Prostate gland (tissue), 2 donors: ENCODE measurements at places on chromosomes 5 and 9.

- DNase-seq: no peak
These were observed 108.7 kb downstream of the PLK2 start for GRCh38 chr5:58351190-58351589.

DNA sequence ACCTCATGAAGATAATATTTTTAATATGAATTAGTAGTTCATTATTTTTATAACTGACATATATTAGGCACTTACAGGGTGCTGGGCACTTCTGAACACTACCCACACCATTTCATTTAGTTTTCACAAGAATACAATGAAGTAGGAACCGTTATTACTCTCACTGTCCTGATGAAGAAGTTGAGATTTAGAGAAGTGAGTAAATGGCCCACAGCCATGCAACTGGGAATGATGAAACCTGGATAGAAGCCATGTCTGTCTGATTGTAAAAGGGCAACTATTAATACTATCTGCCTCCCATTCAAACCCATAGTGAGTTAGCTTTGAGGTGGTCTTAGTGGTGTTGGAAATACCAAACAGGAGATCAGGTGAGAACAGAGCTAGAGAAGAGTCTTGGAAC, 29.6 kb upstream of the OTULINL start:
- DNase-seq: no peak

DNA sequence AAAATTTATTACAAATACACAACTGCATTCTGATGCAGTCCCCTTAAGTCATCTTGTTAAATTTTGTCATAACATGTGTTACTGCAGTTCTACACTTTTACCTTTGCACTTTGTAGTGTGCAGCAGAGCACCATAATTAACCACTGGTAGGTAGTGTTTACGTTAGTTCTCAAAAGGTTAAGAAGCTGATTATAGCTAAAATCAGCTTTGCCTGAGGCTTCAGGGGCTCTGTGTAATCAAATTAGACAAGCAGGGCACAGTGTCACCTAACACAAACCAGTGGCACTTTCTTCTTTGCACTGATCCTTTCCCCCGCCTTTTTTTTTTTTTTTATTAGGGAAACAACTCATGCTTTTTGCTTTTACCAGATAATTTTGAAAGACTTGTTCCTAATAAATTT, 26.1 kb downstream of the POU5F2 start:
- no peak for DNase-seq

DNA sequence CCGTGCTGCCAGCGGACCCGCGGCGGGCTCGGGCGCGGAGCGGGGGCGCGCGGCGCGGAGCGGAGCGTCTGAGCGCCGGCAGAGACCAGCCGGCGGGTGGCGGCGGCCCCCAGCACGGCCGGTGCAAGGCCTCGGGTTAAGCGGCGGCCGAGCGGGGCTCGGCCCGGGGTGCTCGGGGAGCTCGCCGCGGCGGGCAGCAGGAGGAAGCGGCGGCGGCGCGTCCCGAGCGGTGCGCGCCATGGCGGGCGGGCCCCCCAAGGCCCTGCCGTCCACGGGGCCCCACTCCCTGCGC, 150 bp downstream of the SNX30 start:
- peak; percentile 6 for DNase-seq

GRCh38 chr5:93594591-93595419, 11.8 kb downstream of the NR2F1 start:
- no peak for DNase-seq

DNA sequence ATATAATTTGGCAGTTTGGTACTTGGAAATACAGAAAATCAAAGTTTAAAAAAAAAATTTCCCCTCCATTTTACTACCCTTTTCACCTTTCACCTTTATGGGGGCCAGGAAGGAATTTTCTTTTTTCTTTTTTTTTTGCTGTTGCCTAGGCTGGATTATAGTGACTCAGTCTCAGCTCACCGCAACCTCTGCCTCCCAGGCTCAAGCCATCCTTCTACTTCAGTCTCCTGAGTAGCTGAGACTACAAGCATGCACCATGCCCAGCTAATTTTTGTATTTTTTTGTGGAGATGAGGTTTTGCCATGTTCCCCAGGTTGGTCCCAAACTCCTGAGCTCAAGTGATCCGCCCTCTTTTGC, 9.1 kb downstream of the CHMP5 start:
- DNase-seq: no peak

DNA sequence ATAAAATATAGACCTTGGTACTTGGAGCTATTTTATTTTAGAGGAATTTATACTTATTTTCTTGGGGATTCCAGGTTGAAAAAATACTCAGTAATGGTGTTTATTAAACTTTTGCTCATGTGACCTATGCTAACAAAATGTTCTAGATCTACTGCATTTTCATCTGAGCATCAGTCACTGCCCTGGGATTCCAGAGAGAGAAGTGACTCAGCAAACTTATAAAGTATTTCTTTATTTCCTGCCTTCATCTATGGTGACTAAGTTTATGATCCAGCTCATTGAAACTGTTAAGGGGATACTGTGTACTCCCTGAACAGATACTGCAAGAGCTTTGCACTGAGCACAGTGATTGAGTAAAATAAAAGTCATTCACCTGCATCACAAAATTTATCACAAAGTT, 298.5 kb upstream of the CDH18 start:
- DNase-seq: no peak

DNA sequence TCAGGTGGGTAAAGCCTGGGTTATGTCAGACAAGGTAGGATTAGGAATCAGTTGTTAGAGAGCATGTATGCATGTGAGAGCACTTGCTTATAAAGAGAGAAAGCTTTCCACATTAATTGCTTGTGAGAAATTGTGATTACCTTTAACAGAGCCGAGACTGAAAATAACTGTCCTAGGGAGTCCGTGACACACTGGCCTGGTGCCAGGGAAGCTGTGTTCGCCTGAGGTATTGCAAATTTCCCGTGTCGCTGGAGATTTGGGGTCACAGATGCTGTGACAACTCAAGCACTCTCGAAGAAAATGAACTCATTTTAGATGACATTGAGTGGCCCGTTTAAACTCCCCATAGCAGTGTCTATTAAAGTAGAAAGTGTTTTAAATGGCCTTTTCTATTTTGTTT, 9.6 kb downstream of the SLC1A1 start:
- no peak for DNase-seq

GRCh38 chr5:164687391-164687790, 1182.0 kb downstream of the MAT2B start:
- DNase-seq: no peak

DNA sequence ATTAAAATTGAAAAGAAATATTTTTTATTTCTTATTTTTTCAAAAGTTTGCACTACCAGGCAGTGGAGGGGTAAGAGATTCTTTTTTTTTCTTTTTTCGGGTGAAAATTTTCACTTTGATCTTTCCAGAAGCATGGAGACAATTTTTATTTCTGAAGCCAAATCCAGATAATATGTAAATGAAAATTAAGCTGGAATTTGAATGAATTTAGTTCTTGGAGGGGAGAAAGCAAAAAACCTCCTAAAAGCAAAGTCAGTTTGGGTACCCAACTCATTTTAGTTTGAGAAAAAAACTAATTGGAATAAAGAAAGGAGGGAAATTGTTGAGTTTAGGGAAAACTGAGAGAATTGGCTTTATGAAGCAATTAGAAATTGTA, 872 bp downstream of the ZNF618 start:
- DNase-seq: no peak

DNA sequence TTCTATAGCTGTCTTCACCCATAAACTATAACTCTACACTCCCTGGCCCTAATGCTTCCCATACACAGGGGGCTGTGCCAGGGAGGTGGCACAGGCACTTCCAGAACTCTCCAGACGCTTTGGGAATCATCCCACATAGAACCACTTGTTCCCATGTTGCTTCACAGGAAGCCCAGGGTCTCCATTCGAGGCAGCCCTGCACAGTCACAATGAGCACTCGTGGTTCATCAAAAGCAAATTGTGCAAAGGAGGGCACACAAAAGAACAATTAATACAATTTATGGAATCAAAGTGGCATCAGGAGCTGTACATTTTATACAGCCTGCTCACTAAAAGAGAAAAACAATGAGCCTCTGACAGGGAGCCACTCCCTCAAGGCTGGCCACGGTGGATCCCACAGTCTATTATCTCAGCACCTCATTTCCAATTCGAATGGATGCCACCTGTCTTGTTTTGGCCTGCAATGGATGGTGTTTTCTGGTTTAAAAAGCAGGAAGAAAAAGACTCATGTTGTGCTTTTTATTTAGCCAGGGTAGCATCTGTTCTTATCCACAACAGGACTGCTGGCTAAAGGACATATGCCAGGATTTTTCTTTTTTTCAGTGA, 354.8 kb downstream of the ENC1 start:
- no peak for DNase-seq

GRCh38 chr5:143898916-143899591, 87.1 kb downstream of the HMHB1 start:
- DNase-seq: no peak

DNA sequence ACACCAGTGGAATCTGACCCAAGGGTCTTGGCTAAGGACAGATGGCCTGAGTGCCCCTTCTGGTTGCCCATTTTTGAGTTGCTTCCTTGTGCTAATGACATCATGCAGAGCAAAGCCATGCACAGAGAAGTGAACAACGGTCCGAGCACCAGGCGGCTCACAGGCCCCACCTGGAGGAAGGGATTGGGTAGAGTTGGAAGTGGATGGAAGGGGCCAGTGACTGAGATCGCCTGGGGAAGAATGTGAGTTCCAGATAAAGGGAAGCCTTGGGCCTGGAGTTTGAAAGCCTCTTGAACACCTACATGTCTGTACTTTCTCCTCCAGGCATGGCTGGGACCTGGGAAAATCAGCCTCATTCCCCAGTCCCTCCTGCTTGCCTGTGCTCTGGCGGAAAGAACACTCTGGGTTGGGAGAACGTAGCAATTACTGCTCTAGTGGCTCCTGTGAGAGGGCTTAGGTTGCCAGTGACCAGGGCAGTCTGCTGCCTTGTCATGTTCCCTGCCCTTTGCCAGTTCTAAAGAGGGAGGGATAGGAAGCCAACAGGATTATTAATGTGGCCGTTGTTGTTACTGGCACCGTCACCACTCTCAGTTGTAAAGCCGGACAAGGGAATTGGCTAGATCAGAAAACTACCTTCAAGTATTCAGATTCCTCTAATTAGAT, 62.5 kb upstream of the PTPN3 start:
- no peak for DNase-seq

- DNase-seq: peak; percentile 43
These were observed 1.4 kb downstream of the OTULIN start for GRCh38 chr5:14665949-14666348.

DNA sequence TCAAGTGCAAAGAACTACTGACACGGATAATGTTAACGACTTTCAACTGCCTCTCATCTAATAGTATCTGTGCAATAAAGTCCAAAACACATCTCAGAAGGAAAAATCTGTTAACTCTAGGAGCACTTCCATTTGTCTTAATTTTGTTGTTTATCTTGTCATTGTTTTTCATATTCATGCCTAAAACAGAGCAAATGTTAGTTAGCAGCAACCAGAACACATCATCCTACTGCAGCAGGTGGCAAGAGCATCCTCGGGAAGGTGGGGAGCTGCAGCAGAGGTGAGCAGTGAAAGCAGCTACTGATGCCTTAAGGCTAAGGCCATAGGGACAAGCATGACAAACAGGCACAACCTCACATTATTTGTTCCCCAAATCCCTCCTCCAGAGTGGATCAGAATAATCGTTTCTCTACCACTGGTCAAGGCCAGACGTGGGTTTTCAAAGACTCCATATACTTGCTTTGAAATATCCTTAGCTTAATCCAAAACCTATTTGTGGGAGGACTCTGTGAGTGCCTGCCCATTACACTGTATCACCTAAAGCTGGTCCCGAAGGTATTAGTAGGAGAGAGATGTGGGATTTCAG, 1.0 kb downstream of the HMGCS1 start:
- no peak for DNase-seq

- no peak for DNase-seq
These were observed 121.8 kb downstream of the DROSHA start for GRCh38 chr5:31410089-31410488.

DNA sequence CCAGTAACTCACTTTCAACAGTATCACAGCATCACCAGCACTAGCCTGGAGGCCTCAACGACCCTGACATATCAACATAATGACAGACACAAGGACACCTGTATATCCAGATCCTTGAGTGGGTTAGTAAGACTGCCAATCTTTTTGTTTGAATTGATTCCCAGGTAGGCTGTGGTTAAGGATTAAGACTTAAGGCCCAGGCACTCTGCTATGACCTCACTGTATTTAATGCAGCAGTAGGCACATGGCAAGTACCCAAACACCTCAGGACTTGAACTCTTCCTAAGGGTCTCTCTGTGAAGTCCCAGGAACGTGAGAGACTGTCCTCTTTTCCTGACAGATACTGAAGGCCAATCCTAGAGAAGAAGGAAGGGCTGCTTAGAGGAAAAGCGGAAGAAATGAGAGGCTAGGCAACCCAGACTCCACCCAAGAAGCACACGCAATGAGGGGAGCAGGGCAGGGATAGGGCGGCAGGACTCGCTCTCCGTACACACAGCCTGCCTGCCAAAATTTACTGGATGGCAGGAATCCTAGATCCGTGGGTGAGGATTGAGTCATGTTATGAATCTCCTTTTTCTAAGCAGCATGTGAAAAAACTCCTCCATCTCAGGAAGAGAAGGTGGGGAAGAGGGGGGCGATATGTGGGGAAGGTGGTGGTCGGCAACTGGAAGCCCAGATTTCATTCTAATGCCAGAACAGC, 93.4 kb downstream of the SIL1 start:
- DNase-seq: peak; percentile 62

DNA sequence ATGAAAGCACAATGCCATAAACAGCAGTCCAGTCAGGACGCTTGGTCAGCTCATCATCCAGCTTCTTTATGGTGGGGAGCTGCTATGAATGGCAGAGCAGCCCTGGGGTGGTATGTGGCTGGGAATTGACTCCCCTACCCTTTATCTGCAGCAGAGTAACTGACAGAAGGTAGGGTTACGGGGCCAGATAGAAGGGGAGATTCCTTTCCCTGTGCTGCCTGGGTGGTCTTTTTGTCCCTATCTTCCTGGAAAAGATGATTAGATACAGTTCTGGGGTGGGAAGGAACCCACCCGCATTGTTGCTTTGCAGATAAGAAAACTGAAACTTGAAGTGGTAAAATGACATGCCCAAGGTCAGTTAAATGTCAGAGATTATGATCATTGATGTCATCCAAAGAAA, 405.5 kb downstream of the ARHGEF28 start:
- DNase-seq: no peak

GRCh38 chr5:153537207-153537606, 46.7 kb downstream of the GRIA1 start:
- DNase-seq: no peak

GRCh38 chr5:38870595-38870994, 24.8 kb downstream of the OSMR start:
- DNase-seq: no peak

- DNase-seq: no peak
These were observed 48.6 kb downstream of the CYSTM1 start for GRCh38 chr5:140223567-140223966.

DNA sequence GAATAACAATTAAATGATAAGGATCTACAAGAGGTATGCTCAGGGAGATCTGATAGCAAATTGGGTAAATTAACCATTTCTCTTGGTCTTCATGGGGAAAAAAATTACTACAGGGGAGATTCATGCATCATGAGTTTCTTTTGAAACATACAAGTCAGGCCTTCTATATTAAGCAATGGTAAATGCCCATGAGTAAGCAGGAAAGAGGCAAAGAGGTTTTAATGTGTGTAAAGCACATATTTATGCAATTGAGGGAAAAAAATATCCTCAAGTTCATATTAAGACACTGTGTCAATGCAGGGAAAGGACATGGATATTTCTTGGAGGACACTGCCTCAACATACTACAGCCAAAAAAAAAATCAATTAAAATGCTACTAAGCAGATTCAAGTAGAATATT, 73.4 kb upstream of the NR4A3 start:
- DNase-seq: no peak
